ENCODE measurements at places on chromosomes 3 and 15. TPM values are rescaled to one million over a fixed set of nuclear protein-coding genes. Genes with fewer than 3 reads are reported as not detected.

WDR48 gene
- 21.3 TPM for total RNA-seq

HIGD1A gene
- 192 TPM for total RNA-seq

BUB1B gene
- 15.3 TPM for total RNA-seq

PKM gene
- total RNA-seq: 2,790 TPM

ITPKA gene
- total RNA-seq: 50.7 TPM

EFL1 gene
- 17.3 TPM for total RNA-seq

PRKCD gene
- total RNA-seq: 4.9 TPM

SLC51B gene
- total RNA-seq: not detected

PIERCE2 gene
- 2.6 TPM for total RNA-seq

PLCB2 gene
- total RNA-seq: not detected

MORC1 gene
- not detected for total RNA-seq

Data from myometrial cell (primary cell).